ENCODE measurements at places on chromosomes 1 and 21.

DNA sequence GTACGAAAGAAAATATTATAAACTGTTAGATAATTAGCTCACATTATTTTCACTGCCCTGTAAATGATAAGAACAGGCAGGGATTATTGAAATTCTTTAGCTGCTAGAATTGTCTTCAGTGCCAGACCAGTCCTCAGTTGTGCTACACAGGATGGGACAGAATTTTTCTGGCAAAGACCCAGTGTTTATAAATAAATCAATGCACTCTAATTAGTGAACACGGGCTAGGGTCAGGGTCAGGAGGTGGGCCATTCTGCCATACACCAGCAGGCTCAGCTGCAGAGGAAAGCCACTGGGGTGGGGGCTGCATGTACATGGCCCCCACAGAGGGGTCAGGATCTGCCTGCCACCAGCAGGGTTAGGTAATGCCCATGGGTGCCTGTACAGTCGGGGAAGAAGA is 6.4 kb downstream of the BCAR3 start:
- DNase-seq, result no peak

GRCh38 chr1:163203561-163203960 is 845 bp upstream of the RGS5 start:
- DNase-seq, result no peak

- DNase-seq, result no peak
These were observed 18.8 kb upstream of the CASZ1 start for GRCh38 chr1:10814976-10815857.

DNA sequence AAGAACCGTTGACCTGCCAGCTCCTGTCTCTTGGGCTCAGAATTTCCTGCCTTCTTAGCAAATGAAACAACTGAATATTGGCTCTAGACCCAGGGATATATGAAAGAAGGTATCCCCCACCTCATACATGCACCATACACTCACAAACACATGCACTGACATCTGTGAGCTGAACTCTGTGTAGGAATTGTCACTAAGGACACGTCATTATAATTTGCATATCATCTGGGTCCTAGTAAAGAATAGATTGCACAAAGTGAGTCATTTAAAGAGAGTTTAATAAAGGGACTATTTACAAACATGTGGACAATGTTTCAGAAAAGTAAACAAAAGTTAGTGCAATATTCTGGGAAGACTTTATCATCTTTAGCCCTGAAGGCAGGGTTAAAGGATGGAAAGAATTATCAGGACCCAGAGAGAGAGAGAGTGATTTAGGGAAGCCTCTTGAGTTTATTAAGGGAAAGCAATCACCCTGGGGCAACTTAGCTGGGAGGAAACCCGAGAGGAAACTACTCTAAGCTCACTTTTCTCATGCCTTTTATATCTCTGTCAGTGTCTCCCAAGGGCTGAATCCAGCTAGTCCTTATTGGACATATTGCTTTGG is 74.1 kb upstream of the PLA2G4A start:
- peak; percentile 19 for DNase-seq

DNA sequence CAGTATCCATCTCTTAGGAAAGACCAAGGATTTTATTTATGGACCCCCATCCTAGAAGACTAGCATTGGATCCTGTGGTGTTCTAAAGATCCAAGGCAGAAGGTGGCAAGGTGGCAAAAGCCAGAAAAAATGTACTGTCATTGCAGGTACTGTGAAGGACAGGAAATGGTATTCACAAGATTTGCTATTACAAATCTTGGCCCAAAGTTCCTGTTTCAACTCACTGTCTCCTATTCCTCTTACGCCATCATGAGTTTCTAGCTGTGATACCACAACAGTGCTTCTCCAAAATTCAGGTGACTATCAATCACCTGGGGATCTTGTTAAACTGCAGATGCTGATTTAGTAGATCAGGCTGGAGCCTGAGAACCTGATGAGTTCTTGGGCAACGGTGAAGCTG is 21.4 kb downstream of the ACP6 start:
- DNase-seq, result no peak

- no peak for DNase-seq
These were observed 33.0 kb downstream of the KCNC4 start for GRCh38 chr1:110243146-110243545.

DNA sequence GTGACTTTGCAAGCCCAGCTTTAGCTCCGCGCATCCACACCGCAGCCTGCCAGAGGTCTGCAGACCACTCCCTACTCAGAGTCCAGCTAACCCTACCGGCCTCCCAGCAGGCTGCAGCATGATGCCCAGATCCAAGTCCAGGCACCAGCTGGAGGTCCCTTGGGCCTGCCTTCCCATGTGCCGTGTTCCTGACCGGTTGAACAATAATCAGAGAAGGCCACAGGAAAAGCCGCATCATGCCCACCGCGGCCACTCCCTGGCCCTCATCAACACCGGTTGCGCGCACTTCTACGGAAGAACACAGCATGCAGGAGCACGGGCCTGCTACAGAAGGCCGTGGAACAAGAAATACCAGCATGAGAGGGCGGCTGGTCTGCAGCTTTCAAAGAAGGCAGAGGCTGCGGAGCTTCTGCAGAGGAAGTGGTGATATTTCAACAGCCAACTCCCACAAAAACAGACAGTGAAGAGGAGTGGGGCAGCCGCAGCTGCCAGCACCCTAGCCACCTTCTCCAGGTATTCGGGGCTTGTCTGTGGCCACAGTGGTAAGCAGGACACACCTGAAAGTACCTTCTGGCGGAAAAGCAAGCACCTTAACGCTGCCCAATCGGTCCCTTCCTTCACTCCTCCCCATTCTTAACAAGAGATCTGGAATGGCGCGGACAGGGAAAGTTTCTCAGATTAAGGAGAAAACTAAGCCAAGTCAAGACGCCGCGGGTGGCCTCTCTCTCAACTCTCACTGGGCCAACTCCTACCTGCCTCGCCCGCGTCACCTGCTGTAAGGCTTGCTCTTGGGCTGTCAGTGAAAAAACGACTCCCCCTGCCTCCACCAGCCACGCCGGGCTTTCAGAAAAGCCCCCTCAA is 1.5 kb downstream of the PGBD5 start:
- DNase-seq, result no peak

GRCh38 chr1:62528015-62528414 is 69.3 kb upstream of the ANGPTL3 start:
- DNase-seq, result no peak

- DNase-seq, result no peak
These were observed 13.7 kb upstream of the KRTAP19-5 start for GRCh38 chr21:30515681-30516080.

GRCh38 chr1:186605762-186606350 is 74.4 kb downstream of the PTGS2 start:
- DNase-seq, result peak; percentile 73

DNA sequence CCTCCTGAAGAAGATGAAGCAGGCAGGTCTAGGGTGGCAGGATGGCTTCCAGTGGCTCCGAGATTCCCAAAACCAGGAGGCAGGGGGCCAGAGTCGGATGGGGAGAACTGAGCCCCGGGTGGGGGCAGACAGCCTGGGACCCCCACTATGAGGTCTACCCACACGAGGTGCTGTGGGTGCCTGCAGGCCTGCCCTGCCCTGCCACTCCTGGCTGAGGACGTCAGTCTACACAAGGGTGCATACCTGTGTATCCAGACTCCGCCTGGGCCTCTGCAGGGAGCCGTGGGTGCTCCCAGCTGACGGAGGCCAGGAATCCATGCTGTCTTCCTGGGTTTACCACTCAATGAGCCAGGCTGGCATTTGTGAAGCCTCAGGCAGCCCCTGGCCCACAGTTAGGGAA is 80.3 kb downstream of the PRDM16 start:
- no peak for DNase-seq

DNA sequence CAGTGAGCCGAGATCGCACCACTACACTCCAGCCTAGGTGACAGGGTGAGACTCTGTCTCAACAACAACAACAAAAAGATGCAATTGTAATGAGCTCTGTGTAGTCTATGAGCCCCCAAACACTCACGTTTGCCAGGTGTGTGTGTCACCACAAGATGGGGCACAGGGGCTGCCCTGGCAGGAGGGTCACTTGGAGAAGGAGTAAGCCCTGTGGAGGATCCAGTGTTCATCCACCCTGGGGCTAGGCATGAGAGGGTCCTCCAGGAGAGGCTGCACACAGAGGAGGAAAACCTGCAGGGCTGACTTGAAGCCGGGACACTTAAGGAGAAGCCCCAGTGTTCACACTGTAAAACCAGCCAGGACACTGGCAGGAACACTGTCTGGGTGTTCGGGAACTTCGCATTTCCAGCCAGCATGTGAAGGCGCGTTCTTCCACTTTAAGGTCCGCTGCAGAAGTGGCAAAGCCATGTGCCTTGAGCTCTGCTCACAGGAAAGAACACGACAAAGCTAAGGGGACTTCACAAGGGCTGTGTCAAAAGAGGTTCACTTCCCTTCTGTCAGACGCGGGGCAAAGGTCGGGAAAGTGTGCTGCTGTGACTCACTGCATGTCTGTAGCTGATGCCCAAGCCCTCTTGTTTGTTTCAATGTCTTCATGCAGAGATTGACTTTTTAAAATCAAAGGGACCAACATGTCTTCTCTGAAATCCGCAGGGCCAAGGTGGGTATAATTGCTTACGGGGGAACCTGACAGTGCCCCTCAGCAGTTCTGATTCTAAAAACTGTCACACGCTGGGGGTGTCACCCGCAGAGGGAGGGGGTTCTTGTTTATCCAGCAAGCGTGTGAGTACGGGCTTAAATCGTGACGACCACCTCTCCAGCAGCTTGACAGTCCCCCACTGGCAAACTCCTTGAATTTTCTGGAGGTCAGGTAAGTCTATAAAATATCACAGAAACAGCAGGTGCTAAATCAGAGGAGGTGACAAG is 102.8 kb downstream of the RIPK4 start:
- DNase-seq, result peak; percentile 65

DNA sequence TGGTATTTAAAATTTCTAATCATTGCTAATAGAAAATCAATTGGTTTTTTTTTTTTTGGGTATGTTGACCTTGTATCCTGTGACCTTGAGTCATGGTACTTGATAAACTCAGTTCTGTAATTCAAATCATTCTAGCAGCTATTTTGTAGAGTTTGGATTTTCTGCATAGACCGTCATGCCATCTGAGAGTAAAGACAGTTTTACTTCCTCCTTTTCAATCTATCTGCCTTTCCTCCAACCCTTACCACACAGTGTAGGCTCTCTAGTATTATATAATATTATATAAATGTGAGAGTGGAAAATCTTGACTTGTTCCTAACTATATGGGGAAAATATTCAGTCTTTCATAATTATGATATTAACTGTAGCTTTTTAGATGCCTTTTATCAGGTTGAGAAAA is 7.0 kb downstream of the TDRD5 start:
- no peak for DNase-seq

DNA sequence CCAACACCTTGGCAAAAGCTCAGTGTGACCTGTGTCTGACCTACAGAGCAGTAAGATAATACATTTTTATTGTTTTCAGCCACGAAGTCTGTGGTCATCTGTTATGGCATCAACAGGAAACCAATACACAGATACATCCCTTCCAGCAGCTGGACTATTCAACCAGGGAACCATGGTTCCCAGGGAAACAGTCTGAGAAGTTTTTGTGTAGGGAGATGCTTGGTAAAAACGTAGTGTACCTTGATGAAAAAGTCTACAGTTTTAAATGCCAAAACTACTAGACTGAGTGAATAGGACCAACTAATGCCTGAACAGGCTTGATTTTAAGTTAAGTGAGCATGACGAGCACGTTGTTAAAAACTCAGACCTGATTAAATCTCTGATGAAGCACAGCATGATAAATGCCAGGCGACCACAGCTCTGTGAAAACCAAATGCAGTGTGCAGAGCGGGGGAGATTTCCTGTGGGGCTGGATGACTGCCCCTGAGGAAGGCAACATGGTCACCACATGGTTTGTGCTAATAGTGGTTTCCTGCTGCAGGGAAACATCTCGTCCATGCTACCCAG is 228.9 kb downstream of the TNR start:
- no peak for DNase-seq

GRCh38 chr1:23466423-23466989 is 17.5 kb downstream of the ASAP3 start:
- no peak for DNase-seq

- DNase-seq, result no peak
These were observed 61.2 kb upstream of the CCDC190 start for GRCh38 chr1:162922201-162922600.

GRCh38 chr21:14453339-14454015 is 70.5 kb upstream of the HSPA13 start:
- no peak for DNase-seq

DNA sequence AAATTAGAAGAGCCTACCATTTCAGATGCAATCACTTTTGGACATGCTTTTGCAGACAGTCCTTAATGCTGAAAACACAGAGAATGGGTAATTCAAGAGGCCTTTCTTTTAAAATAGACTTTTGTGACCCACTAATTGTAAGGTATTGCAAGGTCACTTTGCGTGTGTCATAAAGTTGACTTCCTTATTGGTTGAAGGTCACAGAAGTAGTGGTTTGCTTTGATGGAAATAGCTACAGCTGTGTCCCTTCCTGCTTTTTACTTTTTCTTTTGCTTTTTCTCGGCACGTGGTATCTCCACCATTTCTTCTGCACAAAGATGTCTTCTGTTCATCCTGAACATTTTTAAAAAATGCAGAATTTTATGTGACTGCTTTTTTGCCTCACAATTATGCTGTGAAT is 146.8 kb downstream of the DYRK1A start:
- no peak for DNase-seq

DNA sequence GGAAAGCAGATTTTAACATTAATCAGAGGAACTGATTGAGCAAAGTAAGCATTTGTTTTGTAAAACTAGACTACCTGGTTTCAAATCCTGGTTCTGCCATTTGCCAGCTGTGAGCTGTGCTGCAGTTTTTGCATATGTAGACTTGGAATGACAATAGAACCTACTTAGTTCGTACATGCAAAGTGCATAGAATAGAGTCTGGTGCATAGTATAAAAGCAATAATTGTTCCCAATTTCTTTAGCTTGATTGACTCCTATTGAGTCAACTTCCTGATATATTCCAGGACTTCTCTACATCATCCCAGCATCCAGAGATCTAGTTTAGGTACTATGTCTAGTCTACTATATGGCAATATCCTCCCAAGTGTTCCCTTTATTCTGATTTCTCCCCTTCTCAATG is 144.4 kb upstream of the FGGY start:
- no peak for DNase-seq

DNA sequence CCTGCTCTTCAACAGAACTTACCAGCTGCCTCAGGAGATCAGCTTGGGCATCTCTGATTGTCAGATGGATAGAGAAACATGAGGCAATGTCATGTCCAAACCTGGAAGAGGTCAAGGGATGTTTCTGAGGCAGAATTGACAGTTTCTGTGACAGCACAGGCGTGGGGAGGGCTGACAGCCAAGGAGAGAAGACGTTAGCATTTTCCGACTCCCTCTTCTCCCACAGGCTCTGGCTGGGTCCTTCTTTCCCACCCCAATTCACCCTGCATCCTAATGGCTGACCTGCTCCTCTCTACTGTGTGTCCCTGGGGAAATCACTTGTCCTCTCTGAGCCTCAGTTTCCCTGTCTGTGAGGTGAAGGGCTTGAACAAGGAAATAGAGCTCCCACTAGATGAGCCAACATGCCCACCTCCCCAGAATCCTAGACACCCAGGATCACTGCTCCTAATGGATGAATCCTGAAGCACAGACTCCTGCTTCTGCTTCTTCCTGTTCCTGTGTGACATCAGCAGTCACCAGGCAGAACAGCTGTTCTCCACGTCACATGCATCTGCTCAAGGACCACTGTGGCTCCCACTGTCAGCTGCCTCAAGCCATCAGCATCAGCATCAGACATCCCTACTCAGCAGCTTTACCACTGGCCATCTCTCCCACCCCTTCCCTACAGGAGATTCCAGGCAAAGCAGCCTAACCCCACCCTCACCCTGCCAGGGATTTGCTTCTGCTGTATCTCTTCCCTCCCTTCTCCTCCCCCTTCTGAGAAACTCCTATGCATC is 408.0 kb downstream of the MATN1 start:
- no peak for DNase-seq

- no peak for DNase-seq
These were observed 22.7 kb upstream of the CHIA start for GRCh38 chr1:111267801-111268508.

- DNase-seq, result no peak
These were observed 18.7 kb downstream of the WNT2B start for GRCh38 chr1:112527266-112528010.

Data from A549 (cell line).